ENCODE measurements at places on chromosomes 11 and 22. TPM values are rescaled to one million over a fixed set of nuclear protein-coding genes. Genes with fewer than 3 reads are reported as not detected.

The DMC1 gene
- 4.9 TPM for polyA plus RNA-seq

The WNT7B gene
- 15.6 TPM for polyA plus RNA-seq

The KDELR3 gene
- 15.2 TPM for polyA plus RNA-seq

The MMP1 gene
- 0.24 TPM for polyA plus RNA-seq

The CD82 gene
- 18.7 TPM for polyA plus RNA-seq

The ENTHD1 gene
- polyA plus RNA-seq = 0.01 TPM

The VPREB1 gene
- polyA plus RNA-seq = 0.28 TPM

The RFPL3 gene
- polyA plus RNA-seq = not detected

GRCh38 chr11:83951521-83951920 lies 665.4 kb upstream of the CCDC90B start:
- DNase-seq = no peak

DNA sequence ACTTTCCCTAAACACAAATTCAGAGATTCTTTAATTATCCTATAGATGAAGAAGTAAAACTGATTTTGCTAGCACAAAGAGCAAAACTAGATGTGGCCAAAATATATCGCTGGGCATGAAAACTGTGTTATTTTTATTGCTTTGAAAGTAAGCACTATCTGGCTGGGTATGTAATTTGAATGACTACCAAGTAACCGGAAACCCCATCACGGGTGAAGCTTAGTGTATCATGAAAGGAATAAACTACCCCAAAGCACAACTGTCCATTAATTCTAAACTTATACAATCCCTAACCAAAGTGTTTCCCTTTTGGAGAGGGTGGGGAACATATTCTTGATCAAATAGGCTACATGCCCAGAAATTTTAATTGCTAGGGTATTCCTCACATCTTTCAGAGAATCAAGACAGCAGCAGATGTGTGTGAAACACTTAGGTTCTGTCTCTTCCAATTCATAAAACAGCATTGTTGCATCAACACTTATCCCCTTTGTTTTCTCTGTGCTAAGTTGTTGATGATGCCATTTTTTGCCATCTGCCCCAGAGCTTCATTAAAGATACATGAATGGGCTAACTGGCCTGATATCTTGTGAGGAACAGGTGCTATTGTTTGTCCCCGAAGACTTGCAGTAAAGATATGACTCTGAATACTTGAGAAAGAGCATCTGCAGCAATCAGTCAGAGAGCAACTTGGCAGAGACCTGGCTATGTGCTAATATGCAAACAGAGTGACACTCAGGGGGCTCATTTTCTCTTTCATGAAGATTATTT lies 238.2 kb downstream of the SOX6 start:
- DNase-seq = no peak

GRCh38 chr22:29956680-29957079 lies 73.7 kb downstream of the MTMR3 start:
- DNase-seq = no peak

- DNase-seq = no peak
These were observed 65.3 kb downstream of the MCM5 start for GRCh38 chr22:35465109-35465701.

GRCh38 chr11:44858796-44859527 lies 91.7 kb downstream of the TP53I11 start:
- no peak for DNase-seq

DNA sequence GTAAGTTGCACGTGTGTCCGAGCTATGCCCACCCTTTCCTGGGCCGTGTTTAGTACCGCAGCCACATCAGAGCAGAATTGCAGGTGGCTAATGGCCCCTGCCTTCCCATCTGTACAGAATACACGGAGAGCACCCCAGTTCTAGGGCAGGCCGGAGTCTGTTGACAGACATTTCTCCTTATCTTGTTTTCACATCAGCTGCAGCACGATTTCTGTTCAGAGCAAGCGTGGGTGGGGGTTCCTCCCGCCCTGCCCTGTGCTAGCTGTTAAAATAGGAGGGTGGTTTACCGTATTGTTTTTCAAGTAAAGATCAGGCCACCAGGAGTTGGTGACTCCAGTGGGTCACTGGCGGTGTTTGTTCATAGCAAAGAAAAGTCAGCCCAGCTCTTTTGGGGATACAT lies 41.1 kb downstream of the UBASH3B start:
- no peak for DNase-seq

- DNase-seq = no peak
These were observed 30.7 kb downstream of the SPATA19 start for GRCh38 chr11:133814588-133815100.

- DNase-seq = no peak
These were observed 7.0 kb downstream of the PTPRJ start for GRCh38 chr11:47987310-47987709.

- no peak for DNase-seq
These were observed 42.3 kb upstream of the NFRKB start for GRCh38 chr11:129937592-129938238.

DNA sequence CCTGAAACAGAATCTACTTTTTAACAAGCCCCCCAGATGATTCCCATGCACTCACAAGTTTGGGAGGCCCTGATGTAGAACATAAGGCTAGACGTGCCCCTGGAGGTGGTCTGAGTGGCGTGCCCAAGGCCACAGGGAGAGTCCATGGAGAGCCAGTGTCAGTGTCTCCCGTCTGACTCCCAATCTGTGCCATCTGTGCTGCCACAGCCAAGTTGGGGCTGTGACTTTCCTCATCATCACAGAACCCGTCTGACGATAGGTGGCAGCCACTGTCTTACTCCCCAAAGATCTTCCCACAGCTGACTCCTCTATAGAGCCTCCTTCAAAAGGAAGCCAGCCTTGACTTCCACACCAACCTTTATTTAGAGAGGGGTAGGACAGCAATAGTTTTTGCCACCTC lies 470.5 kb downstream of the SOX6 start:
- no peak for DNase-seq

- DNase-seq = no peak
These were observed 21.6 kb upstream of the ADSL start for GRCh38 chr22:40324468-40325305.

DNA sequence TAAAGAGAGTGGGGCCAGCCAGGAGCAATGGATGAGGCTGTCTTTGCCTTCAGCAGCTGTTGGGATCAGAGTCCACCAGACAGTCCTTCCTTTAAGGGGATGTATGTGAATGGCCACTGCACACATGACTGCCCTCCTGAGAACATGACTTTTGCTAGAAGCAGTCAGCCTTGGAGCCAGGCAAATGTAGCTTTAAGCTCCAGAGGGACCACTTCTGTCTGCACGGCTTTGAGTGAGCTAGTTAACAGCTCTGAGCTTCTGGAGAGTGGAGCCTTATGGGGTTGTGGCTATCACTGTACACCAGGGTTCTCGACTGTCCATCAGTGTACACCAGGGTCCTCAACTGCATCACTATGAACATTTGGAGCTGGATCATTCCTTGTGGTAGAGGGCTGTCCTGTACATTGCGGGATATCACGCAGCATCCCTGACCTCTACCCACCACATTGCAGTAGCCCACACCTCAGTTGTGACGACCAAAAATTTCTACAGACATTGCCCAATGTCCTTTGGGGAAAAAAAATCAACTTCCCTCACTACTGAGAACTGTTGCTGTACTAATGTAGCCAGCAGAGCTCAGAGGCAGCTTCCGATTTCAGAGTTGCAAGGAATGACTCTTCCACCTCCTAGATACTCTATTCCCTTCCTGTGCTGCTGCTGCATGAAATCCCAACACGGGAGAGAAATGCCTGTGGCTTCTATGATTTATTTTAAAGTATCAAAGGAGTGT lies 169.4 kb downstream of the MYO18B start:
- no peak for DNase-seq

DNA sequence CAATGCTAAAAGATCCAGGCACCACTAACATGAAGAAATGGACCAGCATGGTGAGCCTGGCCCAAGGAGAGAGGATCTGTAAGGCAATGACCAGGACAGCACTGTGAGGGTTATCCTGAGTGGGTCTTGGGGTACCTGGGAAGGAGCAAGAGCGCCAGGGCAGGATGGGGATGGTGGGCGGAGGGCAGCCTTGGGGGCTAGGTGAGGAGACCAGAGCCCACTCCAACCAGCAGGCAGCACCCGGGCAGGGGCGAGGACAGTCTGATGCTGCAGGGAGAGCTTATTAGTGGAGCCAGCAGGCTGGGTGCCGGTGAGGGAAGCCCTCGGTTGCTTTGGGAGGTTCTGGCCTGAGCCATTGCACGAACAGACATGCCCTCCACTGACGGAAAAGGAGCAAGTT lies 10.7 kb upstream of the NAP1L4 start:
- no peak for DNase-seq

- DNase-seq = no peak
These were observed 9.5 kb downstream of the APOL6 start for GRCh38 chr22:35657571-35658312.

- DNase-seq = no peak
These were observed 252.1 kb downstream of the DDX10 start for GRCh38 chr11:108916935-108917334.

DNA sequence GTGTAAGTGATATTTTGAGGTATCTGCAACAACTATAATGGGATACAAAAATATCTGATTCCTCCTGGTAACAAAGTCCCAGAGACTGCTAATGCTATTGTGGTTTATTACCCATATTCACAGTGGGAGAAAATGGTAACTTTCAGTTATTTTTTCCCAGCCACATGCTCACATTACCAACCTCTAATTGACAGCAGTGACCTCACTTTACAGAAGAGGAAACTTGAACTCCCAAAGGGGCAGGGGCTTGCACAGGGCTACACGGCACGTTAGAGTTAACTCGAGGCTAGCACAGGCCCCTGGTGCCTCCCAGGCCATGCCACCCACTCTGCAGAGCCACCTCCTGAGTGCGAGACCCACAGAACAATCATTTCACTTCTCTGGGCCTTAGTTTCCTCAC lies 132.4 kb downstream of the TENM4 start:
- no peak for DNase-seq

GRCh38 chr11:134532131-134532920 lies 120.3 kb upstream of the B3GAT1 start:
- DNase-seq = no peak

- DNase-seq = no peak
These were observed 39.0 kb downstream of the QSER1 start for GRCh38 chr11:32931606-32932005.

DNA sequence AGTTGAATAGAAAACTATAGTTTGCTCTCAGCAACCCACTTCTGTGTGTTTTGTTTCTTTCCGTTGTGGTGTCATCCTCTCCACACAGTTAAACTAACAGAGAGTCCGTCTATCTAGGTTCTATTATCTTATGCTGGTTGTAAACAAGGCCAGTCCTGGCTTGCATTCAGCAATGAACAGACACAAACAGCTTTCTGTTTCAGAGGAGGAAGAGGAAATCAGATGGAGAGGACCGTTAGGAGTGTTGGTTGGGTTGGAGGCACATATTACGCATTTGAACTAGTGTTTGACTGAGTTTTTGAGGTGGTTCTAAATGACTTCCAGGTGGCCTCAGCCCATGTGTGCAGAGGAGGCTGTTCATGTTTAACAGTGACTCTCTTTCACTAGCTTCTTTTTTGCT lies 129.5 kb upstream of the SORL1-AS1 start:
- DNase-seq = no peak

- DNase-seq = no peak
These were observed 4.7 kb upstream of the SHISA8 start for GRCh38 chr22:41919357-41920224.

- no peak for DNase-seq
These were observed 94.4 kb downstream of the SLC1A2 start for GRCh38 chr11:35324981-35325380.

DNA sequence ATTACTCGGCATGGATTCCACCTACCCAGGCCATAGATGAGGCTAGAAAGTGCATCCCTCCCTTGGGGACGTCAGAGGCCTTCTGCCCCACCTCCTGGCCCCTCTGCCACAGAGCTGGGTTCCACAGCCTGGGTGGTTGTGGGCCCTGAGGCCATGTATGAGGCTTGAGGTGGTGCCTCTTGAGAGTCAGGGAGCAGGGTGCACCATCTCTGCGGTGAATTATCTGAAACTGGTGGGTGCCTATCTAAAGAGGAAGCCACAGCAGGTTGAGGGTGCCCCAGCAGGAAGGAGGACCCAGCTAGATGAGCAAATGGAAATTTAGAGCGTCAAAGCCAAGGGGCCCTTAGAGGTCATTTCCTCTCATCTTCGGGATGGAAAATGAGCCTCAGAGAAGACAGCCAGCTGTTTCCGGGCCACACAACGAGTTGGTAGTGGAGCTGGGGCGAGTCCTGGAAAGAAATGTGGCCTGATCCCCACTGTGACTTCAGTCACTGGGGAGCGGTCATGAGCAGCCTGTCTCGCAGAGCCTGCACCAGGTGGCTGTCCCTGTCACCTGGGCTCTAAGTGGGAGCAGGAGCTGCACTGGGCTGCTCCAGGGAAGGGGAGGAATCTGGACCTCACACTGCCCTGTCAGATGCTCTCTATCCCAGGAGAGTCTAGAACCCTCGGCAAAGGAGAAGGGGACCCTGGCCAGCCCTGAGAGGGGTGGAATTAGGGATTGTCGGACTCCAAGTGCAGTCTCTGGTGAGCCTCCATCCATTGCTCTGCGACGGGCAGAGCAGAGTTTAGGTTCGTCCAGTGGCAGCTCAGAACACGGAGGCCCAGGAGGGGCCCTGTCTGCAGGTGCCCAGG lies 7.3 kb downstream of the ADORA2A start:
- no peak for DNase-seq

- DNase-seq = no peak
These were observed 23.8 kb upstream of the SLC22A12 start for GRCh38 chr11:64566915-64567891.

DNA sequence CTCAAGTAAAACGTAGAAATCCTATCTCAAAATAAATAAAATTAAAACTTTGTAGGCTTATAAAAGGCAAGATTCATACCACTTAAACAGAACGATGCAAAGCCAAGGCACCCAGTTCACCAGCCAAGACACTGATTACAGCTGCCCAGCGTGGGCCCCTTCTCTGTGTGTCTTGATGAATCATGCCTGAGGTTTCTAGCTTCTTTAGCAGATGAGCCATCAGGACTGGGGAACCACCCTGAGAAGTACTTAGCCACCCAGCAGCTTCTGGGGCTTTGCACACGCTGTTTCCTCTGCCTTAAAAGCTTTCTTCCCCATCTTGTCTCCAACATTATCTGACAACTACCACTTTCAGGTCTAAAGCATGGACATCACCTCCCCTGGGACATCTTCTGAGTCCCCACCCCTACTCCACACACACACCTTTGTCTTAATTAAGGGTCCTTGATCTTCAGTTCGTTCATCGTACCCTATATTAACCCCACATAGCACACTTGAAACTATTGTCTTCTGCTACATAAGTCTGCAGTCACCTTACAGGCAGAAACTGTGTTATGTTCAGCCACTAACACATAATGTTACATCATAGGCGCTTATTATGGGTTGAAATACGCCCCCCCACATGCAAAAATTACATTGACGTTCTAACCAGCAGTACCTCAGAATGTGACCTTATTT lies 8.7 kb upstream of the LAYN start:
- DNase-seq = no peak

GRCh38 chr22:46115388-46115678 lies 35.0 kb upstream of the PPARA start:
- no peak for DNase-seq
